ENCODE measurements at places on chromosomes 4 and X.
A peak's percentile ranks its signal among the peaks of the same experiment; 100 is the strongest.

GRCh38 chr4:109994415-109994827 lies 81.7 kb downstream of the EGF start:
- no peak for DNase-seq

GRCh38 chr4:71066737-71067716 lies 73.6 kb downstream of the DCK start:
- no peak for DNase-seq

DNA sequence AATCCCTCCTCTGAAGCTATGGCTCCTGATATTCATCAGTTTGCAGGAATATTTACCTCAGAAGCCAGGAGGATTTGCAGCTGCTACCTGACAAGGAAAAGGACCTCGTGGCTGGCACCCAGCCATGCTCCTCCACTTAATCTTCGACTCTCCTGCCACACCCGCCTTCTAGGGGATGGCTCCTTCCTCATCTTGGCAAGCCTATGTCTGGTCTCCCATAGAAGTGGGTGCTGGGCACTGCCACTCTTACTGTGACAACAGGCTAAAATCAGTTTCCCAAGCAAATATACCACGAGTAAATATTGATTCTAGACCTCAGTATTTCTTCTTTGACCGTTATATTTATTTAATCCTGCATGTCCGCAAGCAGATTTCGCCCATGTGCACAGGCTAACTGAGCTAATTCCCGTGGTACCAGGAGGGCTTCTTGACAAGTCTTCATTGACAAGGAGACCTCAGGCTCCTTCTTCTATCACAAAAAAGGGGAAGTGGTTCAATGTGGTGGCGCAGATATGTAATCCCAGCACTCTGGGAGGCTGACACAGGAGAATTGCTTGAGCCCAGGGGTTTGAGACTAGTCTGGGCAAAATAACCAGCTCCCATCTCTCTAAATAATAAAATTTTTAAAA lies 52.6 kb upstream of the DCTD start:
- no peak for DNase-seq

GRCh38 chr4:186771624-186772023 lies 48.0 kb upstream of the FAT1 start:
- no peak for DNase-seq

- no peak for DNase-seq
Observed at GRCh38 chrX:47234583-47234982, 1.8 kb downstream of the USP11 start.

GRCh38 chr4:3253808-3254207 lies 4.8 kb downstream of the MSANTD1 start:
- DNase-seq, result no peak

DNA sequence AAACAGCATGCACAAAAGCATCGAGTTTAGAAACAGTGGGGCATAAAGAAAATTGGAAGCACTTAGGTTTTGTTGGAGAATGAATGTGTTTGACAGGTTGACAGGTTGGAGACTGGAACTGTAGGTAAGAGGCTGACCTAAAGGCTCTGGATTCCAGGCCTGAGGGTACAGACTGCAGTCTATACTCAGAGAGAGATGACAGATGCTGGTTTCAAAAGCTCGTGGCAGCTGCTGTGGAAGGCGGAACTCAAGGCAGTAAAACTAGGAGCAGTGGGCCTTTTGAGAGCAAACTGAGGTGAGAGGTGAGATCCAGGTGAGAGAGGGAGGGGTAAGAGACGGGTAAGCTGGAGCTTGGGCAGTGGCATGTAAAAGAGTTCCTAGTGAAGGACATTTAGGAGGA lies 415.2 kb downstream of the TRIML1 start:
- no peak for DNase-seq

- peak; percentile 50 for DNase-seq
Observed at GRCh38 chrX:97563531-97564133, 679.9 kb downstream of the RPA4 start.

GRCh38 chrX:151386838-151387459 lies 10.1 kb upstream of the VMA21 start:
- no peak for DNase-seq

- DNase-seq, result no peak
Observed at GRCh38 chr4:24799544-24800324, 4.4 kb downstream of the SOD3 start.

DNA sequence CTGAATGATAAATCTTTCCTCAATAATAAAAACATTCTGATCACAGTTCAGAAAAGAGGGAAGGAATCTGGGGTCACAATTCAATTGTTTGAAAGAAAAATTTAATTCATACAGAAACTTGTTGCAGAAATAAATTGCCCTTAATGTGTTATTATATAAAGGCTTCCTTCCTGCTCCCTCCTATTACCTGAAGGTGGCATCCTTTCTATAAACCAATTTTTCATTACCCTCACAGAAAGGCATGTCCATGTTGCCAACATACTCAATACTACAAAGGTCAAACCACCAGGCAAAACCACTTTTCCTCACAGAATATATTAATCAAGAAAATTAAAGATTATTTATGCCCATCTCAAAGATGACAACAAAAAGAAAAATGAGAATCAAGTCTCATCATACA lies 194.3 kb upstream of the CT83 start:
- DNase-seq, result no peak

DNA sequence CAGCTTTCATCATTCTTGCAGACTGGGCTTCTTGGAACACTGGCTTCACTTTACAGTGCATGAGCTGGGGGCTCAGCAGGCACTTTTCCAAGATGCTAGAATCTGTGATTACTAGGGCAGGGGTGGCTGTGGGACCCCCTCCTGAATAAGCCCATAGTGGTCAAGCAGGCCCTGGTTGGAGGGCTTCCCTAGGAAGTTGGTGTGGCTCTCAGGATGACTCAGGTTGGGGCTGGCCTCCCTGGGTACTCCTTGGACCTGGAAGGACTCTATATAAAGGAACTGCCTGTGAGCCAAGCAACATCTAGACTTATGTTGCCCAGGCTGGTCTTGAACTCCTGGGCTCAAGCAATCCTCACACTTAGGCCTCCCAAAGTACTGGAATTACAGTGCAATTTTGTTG lies 88.3 kb upstream of the HELT start:
- DNase-seq, result no peak

DNA sequence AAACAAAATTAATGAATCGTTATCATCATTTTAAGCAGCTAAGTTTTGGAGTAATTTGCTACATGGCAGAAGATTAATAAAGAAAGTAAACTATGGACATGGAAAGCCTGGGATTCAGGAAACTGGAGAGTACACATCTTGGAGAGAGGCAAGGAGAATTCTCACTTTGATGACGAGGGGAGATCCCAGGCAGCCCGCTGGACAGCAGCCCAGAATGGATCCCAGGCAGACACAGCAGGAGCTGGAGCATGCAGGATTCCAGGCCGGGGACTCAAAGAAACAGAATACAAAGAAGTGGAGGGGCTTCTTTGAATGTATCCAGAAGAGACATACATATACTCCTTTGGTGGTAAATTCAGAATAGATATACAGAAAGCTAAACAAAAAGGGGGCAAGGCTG lies 118.0 kb upstream of the ATP6AP2 start:
- DNase-seq, result no peak

GRCh38 chr4:39825741-39826231 lies 127.8 kb downstream of the UBE2K start:
- peak; percentile 35 for DNase-seq

GRCh38 chr4:19403786-19404370 lies 847.8 kb upstream of the SLIT2 start:
- DNase-seq, result no peak

DNA sequence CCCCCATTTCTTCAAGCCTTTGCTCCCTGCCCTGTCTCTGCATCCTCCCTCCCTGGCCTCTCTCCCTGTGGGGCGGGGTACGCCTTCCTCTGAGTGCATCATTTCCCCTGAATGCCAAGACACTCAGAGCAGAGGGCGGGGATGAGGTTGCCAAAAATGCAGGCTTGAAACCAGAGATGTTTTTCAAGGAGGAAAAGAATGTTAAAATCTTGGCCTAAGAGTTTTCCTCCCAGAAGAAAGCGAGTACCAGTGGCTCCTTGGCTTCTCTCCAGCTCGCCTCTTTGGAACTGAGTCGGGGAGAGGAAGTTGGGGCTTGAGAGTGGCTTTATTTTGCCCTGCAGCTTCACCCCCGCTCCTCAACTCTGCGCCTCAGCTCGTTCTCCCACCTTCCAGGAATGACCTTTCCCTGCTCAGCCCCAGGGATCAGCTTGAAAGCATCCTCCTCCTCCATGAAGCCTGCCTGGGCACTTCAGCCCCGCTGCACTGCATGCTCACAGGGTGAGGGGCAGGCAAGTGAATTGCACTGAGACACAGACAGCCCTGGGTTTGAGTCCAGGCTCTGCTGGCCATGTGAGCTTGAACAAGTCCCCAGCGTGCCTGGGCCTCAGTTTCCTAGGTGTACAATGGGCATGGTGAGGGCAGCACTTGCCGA lies 57.5 kb upstream of the SORCS2 start:
- peak; percentile 94 for DNase-seq

DNA sequence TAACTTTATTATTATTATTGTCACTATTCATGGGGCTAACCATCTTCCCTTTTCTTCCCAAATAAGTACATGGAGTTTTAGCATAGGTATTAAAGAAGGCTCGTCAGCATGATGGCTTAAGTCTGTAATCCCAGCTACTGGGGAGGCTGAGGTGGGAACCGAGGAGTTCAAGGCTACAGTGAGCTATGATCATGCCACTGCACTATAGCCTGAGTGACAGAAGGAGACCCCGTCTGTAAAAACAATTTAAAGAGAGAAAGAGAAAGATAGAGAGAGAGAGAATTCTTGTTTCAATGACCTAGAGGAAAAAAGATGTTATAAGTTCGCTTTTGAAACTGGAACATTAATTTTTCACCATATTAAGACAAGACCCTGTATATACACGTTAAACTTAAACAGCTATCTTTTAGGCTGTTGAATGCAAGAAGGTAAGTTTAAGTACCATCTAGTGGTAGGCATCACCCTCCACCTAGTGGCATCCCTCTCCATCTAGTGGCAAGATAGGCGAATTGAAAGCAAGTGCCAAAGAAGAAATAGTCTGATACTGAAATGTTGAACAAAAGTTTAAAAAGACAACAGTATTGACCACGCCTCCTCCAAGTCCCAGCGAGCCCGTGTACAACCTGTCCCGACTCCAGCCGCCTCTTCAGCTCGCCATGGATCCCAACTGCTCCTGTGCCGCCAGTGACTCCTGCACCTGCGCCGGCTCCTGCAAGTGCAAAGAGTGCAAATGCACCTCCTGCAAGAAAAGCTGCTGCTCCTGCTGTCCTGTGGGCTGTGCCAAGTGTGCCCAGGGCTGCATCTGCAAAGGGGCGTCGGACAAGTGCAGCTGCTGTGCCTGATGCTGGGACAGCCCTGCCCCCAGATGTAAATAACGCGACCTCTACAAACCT lies 26.0 kb upstream of the YTHDC1 start:
- peak; percentile 80 for DNase-seq

GRCh38 chr4:181688432-181688831 lies 554.8 kb upstream of the TENM3 start:
- peak; percentile 15 for DNase-seq

DNA sequence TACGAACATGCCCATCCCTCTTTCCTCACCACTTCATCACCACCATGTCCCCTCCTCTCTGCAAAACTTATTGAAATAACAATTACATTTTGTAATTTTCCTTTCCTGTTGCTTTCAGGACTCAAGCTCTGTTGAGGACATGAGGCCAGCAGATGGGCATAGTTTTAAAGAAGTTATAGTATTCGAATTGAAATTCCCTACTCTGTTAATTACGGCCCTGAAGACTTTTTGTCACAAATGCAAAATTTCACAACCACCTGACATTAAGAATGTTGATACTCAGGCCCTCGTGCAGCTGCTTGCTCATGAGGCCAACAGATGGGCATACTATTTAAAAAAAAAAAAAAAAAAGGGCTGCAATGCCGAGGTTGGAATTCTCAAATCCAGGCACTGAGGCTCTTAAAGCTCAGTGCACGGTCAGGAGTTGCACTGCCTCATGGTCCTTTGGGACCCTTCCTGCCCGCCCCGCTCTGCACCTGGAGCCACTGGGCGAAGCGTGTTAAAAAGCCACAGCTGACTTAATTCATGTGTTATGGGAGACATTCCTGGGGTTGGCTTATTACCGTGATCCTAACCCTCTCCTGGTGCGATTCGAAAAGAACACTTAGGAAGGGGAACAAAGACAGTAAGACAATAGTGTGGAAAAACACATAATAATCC lies 34.2 kb upstream of the FAT1 start:
- DNase-seq, result no peak

- DNase-seq, result no peak
Observed at GRCh38 chr4:174865418-174865985, 36.5 kb upstream of the GLRA3 start.

- peak; percentile 21 for DNase-seq
Observed at GRCh38 chrX:123884809-123885408, 25.1 kb downstream of the XIAP start.

DNA sequence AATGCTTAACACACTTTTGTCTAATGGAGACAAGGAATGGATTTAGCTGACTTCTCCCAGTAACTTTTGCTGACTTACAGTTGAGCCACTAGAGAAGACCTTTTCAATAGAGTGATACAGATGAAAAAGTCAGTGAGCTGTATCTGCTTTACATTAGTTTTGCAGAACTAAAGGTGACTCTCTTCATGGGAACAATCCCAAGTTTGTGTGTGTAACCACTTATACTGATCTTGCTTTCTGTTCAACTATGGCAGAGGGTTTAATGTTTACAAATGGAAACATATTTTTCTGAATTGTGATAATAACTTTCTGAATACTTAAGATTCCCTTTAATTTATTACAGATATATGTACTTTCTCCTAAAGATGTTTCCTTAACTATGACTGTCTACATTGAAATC lies 182.6 kb upstream of the PUDP start:
- DNase-seq, result no peak

- DNase-seq, result no peak
Observed at GRCh38 chr4:134089885-134090284, 111.7 kb downstream of the PABPC4L start.

DNA sequence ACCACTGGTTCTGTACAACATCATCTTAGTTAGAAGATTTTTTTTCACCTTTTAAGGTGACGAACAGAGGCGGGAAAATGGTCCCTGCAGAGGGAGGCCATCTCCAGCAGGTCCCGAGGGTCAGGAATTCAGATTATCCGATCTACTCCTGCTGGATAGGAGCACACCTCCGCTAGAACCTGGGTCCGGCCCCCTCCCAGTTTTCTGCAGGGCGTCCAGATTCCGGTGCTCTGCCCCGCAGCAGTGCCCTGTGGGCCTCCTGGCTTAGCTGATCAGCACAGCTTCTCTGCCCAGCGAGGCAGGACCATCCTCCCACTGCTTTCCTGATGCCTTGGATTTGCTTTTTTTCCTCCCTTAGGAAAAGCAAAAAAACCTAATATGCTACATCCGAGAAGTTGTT lies 2.3 kb downstream of the TBL1X start:
- DNase-seq, result no peak

DNA sequence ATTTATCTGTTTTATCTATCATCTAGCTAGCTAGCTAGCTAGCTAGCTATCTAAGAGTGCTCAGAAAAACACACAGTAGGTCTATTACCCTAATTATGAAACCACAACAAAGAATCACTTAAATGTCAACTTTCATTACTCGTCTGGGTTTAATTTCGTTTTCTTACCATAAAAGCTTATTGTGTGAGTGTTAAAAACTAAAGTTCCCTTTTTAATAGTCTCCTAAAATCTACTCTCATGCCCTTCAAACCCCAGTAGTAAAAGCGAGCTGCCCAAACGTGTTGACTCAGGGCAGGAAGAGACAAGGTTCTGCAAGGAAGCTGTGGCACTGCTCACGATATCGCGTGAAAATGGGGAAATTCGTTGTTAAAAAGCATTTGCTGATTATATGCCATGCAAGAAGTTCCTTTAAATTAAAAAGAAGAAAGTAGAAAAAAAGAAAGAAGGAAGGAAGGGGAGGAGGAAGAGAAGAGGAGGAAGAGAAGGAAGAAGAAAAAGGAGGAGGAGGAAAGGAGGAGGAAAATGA lies 595 bp downstream of the MBNL3 start:
- peak; percentile 9 for DNase-seq
